ENCODE measurements at places on chromosomes 12 and 14.
A peak's percentile ranks its signal among the peaks of the same experiment; 100 is the strongest.

GRCh38 chr14:21107283-21107800 lies 6.5 kb downstream of the TMEM253 start:
- no peak for DNase-seq

GRCh38 chr12:25962932-25963525 lies 4.5 kb downstream of the RASSF8 start:
- DNase-seq, result no peak

DNA sequence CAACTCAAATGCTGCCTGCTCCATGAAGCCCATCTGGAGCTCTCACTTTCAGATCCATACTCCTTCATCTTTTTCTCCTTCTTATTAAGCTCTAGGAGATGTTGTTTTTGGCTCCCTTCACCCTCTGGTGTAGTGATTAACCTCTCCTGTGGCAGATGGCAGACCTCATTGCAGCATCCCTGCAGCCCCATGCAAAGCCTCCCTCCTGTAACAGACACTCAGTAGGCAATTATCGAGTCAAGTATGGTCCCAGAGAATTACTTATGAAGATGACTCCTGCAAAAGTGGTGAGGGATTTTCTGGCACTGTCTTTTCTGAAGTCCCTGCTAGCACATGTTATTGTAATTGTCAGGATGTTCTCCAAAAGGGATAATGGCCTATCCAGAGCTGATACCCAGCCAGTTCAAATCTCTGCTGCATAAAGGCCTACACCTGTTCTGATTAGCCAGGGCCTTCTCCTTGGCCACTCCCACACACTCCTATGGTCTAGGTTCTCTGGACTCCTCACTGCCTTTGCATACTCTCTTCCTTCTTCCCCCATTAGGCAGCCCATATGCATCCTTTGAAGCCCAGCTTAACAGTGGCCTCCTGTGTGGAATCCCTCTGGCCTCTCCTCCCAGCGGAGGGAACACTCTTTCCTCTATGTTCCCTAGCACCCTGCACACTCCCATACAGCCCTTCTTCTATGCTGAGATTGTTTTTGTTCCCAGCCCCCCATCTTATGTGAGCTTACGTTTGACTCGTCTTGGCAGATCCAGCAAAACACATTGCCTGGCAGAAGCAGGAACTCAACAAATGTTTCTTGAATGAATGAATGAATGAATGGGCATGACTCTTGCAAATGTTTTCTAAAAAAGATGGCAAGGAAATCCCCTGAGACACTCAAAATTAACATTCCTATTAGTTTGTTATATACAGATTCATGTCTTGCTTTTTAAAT lies 43.9 kb upstream of the MDM1 start:
- no peak for DNase-seq

- no peak for DNase-seq
Observed at GRCh38 chr12:56983386-56983785, 23.0 kb downstream of the ZBTB39 start.

GRCh38 chr14:59294662-59294992 lies 106.2 kb downstream of the DAAM1 start:
- no peak for DNase-seq

- DNase-seq, result no peak
Observed at GRCh38 chr14:20350282-20350681, 6.8 kb downstream of the PARP2 start.

GRCh38 chr12:30840715-30841114 lies 85.8 kb upstream of the TSPAN11 start:
- no peak for DNase-seq

- DNase-seq, result no peak
Observed at GRCh38 chr12:49921936-49922335, 18.2 kb upstream of the FAIM2 start.

- DNase-seq, result no peak
Observed at GRCh38 chr12:114441039-114441383, 35.1 kb upstream of the TBX5 start.

DNA sequence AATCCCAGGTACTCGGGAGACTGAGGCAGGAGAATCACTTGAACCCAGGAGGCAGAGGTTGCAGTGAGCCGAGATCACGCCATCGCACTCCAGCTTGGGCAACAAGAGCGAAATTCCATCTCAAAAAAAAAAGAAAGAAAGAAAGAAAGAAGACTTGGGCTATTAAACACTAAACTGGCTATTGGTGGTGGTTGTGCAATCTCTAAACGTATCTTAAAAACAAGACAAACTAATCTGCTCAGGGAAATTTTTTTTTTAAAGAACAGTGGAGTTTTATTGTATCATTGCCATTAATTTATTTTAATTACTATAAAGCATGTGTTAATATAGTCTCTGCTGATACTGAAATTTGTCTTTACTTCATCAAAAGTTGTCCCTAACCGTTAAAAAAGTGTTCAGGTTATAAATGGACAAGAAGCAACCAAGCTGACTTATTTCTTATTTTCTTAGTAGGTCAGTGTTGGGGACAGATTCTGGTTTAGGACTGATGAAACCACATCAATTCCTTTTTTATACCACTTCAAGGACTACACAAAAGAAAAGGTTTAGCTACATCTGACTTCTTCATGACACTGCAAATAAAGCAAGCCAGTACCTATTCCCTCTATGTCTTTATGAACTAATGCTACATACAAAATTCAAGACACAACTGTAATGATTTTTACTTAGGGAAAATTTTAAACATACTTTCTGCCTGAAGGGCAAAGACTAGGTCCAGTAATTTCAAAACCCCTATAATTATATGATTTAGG lies 68.7 kb upstream of the KRAS start:
- DNase-seq, result no peak

DNA sequence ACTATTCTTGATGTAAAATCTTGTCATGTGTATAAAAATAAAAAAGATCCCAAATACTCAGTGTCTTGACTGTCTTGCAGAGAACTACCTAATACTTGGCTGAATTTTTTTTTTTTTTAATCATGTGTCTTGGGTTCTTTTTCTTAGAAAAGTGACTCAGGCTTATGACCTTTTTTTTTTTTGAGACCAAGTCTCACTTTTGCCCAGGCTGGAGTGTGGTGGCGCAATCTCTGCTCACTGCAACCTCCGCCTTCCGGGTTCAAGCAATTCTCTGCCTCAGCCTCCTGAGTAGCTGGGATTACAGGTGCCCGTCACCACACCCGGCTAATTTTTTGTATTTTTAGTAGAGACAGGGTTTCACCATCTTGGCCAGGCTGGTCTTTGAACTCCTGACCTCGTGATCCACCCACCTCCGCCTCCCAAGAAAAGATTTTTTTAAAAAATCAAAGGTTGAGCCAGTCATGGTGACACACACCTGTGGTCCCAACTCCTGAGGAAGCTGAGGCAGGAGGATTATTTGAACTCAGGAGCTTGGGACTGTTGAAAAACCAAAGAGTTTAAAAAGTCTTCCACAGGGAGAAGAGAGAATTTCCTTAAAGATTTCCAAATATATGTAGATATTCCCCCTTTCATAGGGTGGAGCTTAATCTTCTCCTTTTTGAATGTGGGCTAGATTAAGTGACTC lies 17.7 kb upstream of the TDG start:
- no peak for DNase-seq

GRCh38 chr14:65548878-65549277 lies 136.3 kb downstream of the FUT8 start:
- DNase-seq, result no peak

GRCh38 chr14:95328729-95329503 lies 9.2 kb upstream of the CLMN start:
- DNase-seq, result no peak

DNA sequence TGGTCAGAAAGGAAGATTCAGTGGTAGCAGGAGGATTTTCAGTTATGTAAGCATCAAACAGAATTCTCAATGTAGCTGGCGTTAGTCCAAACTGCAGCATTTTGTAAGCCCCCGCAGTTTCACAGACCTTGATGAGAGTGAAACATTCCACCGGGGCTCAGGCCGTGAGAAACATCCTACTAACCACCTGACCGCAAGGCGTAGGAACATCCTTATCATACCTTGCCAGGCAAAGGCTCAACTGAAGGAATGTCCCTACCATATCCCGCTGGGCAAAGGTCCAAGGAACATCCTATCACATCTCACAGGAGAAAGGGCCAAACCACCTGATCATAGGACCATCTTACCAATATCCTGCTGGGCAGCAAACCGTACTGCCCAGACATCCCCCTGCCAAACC lies 624.8 kb upstream of the TMEM132C start:
- no peak for DNase-seq

GRCh38 chr12:93708952-93709351 lies 31.8 kb downstream of the CRADD start:
- DNase-seq, result no peak

DNA sequence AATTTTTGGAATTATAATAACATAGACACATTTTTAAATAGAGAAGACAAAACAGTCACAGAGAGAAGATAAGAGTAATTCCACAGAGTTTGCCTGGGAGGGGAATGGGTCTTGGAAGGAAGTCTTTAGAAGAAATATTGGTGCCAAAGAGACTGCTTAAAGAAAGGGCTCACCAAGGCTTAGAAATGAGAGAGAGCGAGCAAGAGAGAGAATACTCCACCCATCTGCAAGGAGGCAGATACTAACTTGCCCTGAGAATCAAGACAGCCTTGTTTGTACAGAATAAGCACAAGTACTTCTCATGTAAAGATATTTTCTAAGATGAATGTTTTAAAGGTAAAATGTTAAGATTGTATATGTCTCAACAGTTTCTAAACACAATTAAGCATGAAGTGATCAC lies 165.5 kb downstream of the SLC38A4 start:
- no peak for DNase-seq

GRCh38 chr14:101838476-101838875 lies 77.0 kb downstream of the PPP2R5C start:
- no peak for DNase-seq

DNA sequence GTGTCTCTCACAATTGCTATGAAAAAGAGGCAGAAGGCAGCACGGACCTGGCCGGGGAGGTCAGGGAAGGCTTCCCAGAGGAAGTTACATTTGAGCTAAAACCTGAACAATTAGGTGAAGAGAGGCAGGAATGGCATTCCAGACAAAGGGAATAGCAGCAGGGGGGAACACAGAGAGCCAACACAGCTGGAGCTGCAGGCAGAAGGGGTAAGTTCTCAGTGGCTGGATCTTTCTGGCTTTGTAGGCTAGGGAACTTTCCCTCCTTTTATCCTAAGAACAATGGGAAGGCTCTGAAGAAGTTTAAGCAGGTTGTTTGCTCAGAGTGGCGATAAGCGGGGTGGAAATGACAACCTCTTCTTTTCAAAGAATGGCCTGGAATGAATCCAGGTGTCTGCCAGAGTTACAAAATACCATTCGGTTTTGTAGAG lies 100.0 kb downstream of the PRIMA1 start:
- no peak for DNase-seq

DNA sequence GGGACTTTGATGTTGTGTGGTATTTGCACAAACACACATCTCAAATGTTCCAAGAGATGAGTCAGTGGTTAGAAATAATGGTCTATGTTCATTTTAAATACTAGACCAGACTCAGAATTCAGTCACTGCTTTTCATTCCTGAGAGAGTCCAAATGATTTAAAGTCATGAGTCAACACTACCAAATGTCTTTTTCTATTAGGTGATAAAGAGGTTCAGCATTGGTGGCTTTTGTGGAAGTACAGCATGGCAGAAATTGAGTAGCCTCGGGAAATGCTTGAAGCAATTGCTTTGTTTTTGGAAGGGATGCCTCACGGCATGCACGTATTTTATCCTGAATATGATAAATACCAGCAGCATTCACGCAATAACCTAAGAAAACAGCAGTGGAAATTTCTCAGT lies 115.7 kb downstream of the DIO2 start:
- no peak for DNase-seq

GRCh38 chr12:68370006-68370590 lies 37.9 kb upstream of the MDM1 start:
- no peak for DNase-seq

DNA sequence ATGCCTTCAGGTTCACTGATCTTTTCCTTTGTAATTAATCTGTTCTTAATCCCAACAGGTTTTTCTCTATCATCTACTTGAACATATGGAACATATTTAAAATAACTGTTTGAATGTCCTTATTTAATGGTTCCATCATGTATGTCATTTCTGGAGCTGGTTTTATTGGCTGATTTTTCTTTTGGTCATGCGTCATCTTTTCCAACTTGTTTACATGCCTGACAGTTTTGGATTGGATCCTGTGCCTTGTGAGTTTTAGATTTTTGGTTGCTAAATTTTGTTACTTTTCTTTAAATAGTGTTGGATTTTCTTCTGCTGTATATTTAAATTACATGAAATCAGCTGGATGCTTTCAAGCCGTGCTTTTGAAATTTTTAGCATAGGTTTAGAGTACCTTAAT lies 237.3 kb upstream of the DAAM1 start:
- DNase-seq, result no peak

DNA sequence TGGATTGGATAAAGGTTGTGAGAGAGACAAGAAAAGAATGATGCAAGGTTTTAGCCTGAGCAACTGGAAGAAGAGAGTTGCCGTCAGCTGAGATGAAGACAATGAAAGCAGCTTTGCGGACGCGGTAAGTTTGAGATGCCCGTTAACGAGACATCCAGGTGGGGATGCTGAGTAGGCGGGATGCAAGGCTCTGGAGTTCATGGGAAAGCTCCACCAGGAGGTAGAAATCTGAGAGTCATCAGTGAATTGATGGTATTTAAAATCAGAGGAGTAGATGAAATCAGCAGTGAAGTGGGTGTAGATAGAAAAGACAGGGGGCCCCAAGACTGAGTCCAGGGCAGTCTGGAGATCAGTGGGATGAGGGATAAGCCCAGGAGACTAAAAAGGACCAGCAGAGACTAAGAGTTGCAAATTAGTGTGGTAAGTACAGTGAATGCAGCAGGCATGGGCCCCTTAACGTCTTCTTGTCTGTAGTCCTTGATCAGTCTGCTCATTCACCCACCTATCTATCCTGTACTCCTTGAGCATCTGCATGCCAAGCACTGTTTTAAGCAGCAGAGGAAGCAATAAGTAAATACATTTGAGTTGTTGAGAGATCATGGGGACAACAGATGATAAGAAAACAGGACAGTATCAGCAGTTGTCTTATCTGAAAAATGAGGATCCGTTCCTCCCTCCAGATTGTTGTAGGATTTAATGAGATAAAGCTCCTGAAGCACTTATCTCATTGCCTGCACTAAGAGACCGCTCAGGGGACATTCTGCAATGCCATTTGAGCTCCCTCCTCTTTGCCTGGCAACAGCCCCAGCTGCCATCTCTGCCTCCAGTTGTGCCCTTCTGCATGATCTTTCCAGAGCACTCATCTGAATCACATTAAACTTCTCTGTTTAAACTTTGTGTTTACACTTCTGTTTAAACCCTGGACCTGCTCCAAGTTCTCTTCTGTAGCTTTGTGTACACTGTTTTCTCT lies 91.5 kb downstream of the APAF1 start:
- DNase-seq, result peak; percentile 76
